HFFc6 (cell line): ENCODE measurements at places on chromosomes 3 and 15. TPM values are rescaled to one million over a fixed set of nuclear protein-coding genes. Genes with fewer than 3 reads are reported as not detected.

DNA sequence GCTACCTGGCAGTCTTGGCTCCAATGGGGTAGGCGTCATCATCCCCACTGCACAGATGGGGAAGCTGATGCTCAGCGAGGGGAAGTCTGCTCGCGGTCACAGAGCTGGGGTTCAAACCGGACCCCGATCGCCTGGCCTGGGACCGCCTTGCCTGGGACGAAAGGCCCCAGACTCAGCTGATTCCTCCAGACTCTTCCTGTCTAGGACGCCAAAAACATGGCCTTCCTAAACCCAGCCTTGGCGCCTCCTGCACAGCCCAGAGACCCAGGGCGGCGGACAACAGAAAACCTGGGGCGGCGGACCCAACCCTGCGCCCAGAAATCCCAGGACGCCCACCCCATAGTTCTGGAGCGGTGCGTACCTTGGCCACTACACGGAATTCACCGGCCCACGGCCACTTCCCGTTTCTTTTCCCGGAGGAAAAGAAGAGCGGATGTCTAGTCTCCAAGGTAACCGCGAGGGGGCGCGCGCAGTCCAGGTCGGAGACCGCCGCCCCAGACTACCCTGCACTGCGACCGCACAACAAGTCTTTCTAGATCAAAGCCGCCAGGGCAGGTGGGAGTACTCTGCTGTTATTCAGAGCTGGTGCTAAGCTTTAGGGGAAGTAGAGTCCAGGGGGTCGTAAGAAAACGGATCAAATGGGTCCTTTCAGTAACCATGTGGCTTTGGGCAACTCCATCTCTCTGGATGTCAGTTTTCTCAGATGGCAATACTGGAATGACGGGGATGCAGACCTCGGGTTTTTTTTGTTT lies 4.9 kb upstream of the IL17RD start:
- peak; percentile 32 for DNase-seq

DNA sequence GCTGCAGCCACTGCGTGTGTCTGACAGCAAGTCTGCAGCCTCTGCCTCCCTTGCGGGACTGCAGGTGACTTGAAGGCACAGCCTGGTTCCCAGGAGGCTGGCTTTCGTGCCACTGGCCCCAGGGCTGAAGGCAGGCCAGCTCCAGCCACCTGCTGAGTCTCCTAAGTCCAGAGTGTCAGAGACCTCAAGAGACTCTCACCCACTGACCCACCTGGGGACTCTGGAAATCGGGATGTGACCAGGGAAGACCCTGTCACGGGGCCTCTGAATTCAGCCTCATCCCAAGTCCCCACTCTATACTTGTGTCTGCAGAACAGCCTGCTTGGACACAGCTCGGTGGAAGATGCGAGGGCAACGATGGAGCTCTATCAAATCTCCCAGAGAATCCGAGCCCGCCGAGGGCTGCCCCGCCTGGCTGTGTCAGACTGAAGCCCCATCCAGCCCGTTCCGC lies 16.3 kb downstream of the ISG20 start:
- no peak for DNase-seq

Gene KLHL6
- not detected in 3 replicates for total RNA-seq

- peak; percentile 90 for DNase-seq
Measured at GRCh38 chr15:48395521-48396011, 64.3 kb downstream of the DUT start.

- peak; percentile 97 for DNase-seq
Measured at GRCh38 chr15:81312790-81313543, 11.0 kb downstream of the STARD5 start.

DNA sequence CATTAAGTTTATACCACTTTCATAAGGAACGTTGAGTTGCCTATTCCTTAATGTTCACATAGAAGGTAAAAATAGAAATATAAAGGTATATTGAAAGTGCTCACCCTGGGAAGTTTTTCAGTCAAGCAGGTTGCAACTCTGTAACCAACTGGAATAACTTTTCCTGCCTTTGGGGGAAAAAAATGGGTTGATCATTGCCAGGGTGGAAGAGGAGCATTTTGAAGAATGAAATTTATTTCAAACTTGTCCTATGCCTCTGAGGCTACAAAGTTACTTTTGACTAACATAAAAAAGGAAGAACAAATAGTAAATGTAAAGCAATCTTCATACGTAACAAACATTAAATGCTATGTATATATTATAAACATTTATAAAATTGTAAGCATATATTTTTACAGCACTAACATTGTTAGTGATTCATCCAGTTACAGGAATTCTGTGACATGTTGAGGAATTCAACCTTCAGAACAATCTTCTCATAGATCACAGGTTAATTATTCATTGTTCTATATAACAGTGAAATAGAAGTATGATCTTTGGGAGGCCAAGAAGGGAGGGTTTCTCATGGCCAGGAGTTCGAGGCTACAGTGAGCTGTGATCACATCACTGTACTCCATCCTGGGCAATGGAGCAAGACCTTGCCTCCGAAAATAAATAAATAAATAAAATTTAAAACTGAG lies 13.5 kb downstream of the EFHB start:
- DNase-seq = no peak

DNA sequence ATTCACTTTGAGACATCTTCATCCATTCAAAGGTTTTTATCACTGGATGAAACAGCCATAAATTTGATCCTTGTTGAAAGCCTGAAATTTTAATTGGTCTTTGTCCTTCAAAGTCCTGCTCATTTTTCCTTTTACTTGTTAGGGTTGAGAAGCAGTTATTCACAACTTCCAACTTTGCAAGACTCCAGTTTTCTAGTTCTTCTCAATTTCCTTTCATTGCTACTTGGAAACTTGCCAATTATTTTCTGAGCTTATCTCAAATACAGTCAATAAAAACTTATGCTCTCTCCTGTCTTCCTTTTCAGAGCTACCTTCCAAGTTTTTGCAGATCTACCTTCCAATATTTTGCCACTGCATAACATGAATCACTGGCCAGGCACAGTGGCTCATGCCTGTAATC lies 23.7 kb upstream of the CD276 start:
- DNase-seq = no peak

- no peak for DNase-seq
Measured at GRCh38 chr3:72165317-72165716, 380.4 kb upstream of the PROK2 start.

Gene SLC15A2
- 0.09 to 0.33 TPM (median 0.24 TPM) in 3 replicates for total RNA-seq

Gene CHRM5
- not detected in 3 replicates for total RNA-seq

Gene SAMD7
- not detected in 3 replicates for total RNA-seq

Gene SCAMP5
- total RNA-seq = 7.1 to 12.0 TPM (median 11.2 TPM) in 3 replicates

Gene EAF2
- 0.95 to 1.5 TPM (median 0.97 TPM) in 3 replicates for total RNA-seq

DNA sequence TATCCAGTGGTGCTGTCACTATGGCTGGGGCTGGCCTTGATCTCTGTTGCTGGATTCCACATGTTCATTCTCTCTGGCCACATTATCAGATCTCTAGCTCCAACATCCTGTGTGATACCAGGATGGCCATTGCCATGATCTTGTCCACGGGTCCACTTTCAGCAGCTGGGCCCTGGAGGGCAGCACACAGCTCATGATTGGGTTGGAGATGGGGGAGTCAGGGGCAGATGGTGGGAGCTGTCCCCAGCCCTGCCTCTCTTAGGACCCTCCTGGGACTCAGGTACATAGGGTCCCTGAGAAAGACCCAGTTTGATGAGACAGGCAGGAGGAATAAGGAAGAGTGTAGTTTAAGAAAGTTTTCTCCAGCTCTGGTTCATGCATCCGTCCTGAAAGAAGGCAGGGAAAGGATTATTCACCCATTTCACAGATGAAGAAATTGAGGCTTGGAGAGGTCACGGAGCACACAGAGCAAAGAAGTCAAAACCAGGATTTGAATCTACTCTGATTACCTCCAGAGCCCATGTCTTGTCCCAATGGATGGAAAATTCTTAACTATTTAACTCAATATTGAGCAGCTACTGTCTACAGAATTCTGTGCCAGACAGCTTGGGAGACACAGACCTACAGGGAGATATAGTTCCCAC lies 100.5 kb downstream of the LINGO1 start:
- no peak for DNase-seq

Gene DNAJC19
- 37.4 to 43.9 TPM (median 39.2 TPM) in 3 replicates for total RNA-seq

- no peak for DNase-seq
Measured at GRCh38 chr3:38541806-38542205, 45.7 kb downstream of the EXOG start.

DNA sequence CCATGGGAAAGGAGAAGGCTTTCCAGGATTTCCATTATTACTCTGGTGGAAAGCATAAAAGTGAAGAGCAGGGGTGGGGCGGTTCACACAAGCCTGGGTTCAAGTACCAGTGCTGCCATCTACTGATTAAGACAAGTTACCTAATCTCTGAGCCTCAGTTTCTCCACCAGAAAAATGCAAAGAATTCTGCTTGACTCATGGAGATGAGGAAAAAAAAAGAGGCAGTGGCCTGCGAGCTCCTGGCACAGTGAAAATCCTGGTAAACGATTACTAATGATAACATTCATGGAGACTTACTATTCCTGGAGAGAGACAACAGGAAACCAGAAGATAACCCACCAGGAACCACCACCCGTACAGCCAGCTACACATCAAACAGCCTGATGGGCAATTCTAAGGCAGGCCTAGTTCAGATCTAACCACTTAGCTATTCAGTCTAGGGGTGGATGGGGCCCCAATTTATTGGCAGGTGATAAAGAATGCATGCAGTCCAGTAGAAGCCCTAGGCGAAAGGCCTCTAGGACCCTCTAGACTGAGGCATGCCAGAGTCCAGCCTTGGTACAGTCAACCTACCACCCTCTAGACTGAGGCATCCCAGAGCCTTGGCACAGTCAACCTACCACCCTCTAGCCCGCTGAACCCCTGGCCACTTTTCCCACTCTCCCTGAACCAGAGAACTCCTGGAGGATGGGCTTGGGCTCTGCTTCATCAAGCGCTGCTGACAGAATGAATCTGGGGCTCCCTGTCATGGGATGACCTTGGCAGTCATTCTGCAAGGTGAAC lies 2.5 kb downstream of the AMOTL2 start:
- DNase-seq = peak; percentile 52

DNA sequence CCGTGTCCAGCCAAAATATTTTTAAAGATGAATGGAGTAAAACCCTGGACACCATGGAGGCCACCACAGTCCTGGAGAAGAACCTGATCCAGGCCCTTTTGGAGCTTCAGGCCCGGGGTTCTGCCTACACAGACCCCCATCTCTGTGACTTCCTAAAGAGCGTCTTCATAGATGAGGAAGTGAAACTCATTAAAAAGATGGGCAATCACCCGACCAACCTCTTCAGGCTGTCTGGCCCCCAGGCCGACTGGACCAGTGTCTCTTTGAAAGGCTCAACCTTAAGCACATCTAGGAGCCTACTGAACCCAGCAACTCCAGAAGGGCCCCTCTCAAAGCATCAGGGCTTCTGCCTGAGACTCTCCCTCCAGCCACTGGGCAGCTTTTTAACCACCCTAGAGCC lies 107.9 kb upstream of the FAM174B start:
- DNase-seq = no peak

- DNase-seq = no peak
Measured at GRCh38 chr3:17354341-17354740, 388.1 kb downstream of the TBC1D5 start.

- DNase-seq = no peak
Measured at GRCh38 chr3:134927599-134927998, 132.5 kb downstream of the EPHB1 start.

DNA sequence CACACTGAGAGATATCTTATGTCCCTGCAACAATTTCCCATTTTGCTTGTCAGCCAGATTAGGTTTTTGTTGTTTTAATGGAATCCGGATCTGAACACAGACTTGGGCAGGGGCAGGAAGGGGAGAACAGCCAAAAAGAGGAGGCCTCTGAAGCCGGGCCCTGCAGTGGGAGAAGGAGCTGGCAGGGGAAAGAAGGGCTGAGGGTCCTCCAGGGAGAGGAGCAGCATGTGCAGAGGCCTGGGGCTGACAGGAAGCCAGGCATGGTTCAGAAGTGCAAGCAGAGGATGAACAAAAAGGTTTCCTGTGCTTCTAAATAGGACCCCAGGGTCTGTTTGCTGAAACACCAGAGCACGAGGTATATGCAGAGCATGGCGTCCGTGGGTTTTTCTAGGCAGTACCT lies 49.1 kb upstream of the POMGNT2 start:
- no peak for DNase-seq

DNA sequence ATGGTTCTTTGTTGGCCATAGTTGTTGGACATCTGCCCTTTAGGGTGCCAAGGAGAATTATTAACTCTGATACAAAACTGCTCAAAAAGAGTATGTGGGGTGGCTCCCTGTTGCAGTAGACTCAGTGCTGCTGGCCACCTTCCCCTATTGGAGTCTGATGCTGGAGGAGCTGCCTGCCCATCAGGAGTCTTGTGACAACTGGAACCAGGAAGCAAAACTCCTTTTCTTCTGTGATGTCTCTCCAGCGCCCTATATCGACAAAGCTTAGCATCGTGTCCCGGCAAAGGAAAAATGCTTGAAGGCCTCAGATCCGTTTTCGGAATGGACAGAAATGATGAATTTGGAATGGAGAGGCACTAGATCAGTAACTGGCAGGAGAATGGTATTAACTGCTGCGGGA lies 23.5 kb downstream of the PAK2 start:
- DNase-seq = no peak

DNA sequence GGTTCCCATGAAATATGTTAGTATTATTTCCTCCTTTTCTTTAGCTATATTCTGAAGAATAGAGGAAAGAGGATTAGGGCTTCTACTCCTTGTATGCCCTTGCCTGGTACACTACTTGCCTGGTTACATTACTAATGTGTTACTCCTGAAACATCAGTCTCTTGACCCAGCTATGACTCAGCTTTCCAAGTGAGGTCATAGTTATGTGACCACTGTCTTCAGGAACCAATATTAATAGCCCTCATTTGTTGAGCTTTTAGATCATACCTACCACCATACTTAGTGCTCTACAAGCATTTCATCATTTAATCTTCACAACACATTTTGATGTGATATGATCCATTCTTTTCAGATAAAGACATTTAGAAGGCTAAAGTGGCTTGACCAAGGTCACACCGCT lies 60.3 kb downstream of the CMSS1 start:
- DNase-seq = peak; percentile 89

DNA sequence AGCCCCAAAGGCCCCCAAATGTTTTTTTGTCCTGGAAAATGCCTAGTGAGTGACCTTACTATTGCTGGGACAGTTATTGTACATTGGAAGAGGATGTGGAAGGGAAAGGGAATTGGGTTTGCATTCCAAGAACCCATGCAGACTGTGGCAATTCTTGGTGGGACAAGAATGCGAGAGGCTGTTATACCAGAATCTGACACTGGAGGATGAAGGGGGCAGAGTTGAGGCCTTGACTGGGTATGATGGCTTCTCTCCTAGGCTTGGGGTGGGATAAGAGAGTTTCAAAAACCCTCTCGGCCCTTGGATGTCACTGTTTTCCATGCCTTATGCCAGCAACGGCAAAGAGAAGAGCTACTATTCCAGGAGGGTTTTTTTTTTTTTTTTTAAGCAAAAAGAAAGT lies 25.3 kb downstream of the IL16 start:
- no peak for DNase-seq
